Gastrocnemius medialis (tissue), 4 donors: ENCODE measurements at places on chromosomes 7 and 10. TPM values are rescaled to one million over a fixed set of nuclear protein-coding genes. Genes with fewer than 3 reads are reported as not detected.

MMP21 gene
- not detected for total RNA-seq

ELOVL3 gene
- not detected for total RNA-seq

AKR1E2 gene
- 5.5 TPM for total RNA-seq

COL26A1 gene
- not detected for total RNA-seq

CYP2C19 gene
- total RNA-seq, result not detected

RRP12 gene
- total RNA-seq, result 61.4 TPM

CRHR2 gene
- total RNA-seq, result not detected

MRPL43 gene
- total RNA-seq, result 83.3 TPM
